ENCODE measurements at places on chromosomes 4 and X.

DNA sequence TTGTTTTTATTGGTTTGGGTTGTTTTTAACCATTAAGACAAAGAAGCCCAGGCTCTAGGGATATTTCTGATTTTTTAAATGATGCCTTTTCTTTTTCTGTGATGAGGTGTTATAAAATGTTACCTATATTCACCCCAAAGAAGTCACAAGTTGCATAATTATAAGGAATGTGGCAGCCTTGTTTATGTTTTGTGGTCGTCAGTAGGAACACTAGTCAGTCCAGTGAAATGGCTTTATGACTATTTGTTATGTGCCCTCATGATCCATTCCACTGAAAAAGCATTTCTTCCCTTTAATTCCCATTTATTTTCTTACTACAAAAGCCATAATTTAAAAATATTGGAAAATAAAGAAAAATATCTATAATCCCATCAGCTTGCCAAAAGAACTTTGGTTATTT, 34.4 kb downstream of the CC2D2A start:
- DNase-seq = no peak

- DNase-seq = no peak
Observed at GRCh38 chr4:141686879-141687278, 50.5 kb downstream of the IL15 start.

- no peak for DNase-seq
Observed at GRCh38 chrX:6067600-6067999, 161.1 kb downstream of the NLGN4X start.

DNA sequence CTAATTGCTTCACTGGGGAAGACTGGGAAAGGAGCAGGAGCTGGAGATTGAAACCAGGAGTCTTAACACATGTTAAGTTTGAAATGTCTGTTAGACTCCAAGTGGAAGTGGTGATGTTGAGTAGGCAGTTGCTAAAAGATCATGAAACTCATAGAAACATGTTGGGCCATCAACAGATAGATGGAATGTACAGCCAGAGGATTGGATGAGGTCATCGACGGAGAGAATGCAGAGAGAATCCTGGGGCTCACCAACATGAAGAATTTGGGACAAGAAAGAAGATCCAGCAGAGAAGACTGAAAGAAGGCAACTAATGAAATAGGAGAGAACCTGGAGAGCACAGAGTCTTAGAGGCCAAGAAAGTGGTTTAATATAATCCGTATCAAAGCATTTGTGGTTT, 19.4 kb upstream of the TSPAN5 start:
- DNase-seq = no peak

GRCh38 chr4:164571593-164572390, 182.1 kb upstream of the SMIM31 start:
- DNase-seq = no peak

DNA sequence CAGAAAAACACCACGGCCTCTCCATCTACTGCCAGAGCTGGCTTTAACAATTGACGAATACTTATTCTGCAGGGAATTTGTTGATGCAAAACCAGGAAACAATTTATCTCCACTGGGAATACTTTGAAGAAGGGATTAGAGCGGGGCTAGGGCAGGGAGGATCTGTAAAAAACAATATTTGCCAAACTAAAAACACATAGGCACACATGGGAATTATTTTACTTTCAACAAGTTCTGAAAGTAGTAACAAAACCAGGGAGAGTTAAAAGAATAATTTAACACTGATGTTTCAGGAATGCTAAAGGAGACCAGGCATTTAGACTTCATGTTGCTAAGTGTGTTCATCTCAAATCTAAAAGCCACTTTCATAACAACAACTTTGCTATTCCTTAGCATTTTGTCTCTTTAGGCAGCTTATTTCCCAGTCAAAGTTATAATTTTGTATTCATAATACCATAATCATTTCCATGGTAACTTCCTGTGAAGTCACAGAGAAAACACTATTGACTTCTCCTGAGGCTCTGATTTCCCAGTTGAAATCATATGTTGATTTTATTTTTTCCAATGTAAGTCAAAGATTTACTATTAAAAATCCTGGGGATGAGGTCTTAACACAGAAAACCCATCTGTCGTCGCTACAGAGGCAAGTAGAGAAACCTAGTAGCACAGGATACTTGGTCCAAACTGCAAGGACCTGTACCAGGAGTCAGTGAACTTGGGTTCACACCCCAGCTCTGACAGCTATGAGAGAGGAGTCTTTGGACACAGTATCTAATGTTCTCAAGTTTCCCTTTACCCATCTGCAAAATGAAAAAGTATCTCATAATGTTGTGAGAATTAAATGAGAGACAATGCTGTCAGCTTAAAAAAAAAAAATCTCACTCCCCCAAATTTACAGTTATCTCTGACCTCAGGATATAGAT, 69.3 kb downstream of the SH3RF1 start:
- DNase-seq = no peak

- peak; percentile 7 for DNase-seq
Observed at GRCh38 chr4:56757261-56757746, 64.2 kb downstream of the SPINK2 start.

DNA sequence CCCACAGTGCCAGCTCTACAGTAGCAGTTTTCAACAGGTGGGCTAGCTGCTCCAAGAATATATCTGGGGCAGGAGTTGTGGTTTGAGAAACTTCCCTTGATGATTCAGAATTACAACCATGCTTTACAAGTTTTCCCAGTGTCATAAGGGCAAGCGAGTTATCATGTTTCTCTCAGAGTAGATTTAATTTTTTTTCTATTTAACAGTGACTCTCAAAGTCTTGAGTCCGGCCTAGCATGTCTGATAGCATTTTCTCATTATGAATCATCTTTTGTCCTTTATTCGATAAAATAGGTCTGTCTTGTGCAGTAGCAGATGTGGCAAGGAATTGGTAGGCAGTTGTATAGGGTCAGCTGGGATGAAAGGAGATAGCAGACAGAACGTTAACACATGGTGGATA, 62.2 kb upstream of the SPANXD start:
- DNase-seq = no peak

DNA sequence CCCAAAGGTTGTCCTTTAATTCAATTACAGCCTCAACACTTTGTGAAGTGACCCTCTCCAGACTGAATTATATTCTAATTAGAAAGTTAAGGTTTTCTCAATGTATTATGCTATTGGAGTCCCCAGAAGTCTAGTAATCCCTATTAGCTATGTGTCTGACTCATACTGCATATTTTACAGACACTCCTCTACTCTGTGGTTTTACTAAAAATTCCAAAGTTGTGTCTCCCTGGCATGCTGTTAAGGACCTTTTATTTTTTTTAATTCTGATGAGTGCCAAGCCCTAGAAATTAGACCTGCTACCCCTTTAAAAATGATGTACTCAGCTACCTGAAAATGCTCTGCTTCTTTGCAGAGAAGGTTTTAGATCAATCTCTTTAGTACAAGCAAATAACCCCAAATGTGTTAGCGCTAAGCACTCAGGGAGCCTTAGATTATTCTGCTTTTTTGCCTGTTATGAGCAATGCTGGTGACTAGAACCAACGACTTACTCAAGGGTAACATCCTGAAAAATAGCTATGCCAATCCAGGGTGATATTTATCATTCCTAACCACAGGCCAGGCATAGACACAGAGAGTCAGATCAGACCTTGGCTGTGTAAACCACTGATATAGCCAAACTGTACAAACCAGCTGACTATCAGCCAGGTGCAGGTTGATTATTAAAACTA, 26.1 kb upstream of the CXCL13 start:
- DNase-seq = no peak

DNA sequence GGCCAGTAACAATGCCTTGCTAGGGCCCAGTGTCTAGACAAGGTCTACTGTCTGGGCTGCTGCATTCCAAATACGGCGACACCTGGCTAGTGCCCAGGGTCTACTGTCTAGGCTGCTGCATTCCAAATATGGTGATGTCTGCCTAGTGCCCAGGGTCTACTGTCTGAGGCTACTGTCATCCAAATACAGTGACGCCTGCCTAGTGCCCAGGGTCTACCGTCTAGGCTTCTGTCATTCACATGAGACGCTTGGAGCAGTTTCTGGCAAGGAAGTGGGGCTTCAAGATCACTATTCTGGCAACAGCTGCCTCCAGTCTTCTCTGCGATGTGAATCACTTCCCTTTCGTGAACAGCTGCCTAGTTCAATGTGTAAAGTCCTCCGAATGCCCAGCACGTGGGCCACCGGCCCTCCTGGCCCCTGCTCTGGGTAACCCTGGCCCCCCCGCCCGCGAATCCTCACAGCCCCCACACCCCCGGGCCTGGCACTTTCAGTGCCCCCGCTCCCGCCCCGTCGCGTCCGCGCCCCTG, 12.7 kb downstream of the ACOX3 start:
- DNase-seq = no peak

GRCh38 chr4:70992391-70992881, 1.0 kb upstream of the DCK start:
- DNase-seq = no peak

GRCh38 chrX:150405576-150405975, 42.5 kb downstream of the MAMLD1 start:
- DNase-seq = no peak

GRCh38 chrX:151183912-151184565, 7.7 kb downstream of the GPR50 start:
- no peak for DNase-seq

DNA sequence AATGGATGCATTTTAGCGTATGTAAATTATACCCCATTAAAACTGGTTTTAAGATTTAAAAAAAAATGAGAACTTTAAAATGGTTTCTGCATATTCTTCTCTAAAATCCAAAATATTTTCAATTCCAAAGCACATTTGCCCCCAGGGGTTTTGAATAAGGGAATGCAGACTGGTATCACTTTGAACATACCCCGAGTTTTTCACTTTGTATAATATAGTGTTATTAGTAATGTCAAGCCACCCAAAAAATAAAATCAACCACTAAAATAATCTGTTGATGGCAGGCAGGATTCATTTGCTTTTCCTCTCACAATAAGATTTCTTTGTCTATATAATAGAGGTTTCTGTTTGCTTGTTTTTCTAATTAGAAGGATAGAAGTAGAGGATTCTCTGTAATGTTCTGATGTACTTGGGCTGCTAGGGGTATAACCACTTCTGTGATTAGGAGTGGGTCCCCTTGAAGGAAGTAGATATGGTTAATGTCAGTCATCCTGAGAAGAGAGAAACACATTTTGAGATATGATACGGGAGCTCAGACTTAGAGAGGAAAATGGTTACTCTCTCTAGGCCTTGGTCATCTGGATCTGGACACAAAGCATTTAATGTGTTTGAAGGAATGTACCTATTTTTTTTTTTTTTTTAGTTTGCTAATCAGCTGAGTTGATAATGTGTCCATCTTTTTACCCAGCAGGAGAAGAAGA, 9.3 kb upstream of the LIN54 start:
- DNase-seq = no peak

DNA sequence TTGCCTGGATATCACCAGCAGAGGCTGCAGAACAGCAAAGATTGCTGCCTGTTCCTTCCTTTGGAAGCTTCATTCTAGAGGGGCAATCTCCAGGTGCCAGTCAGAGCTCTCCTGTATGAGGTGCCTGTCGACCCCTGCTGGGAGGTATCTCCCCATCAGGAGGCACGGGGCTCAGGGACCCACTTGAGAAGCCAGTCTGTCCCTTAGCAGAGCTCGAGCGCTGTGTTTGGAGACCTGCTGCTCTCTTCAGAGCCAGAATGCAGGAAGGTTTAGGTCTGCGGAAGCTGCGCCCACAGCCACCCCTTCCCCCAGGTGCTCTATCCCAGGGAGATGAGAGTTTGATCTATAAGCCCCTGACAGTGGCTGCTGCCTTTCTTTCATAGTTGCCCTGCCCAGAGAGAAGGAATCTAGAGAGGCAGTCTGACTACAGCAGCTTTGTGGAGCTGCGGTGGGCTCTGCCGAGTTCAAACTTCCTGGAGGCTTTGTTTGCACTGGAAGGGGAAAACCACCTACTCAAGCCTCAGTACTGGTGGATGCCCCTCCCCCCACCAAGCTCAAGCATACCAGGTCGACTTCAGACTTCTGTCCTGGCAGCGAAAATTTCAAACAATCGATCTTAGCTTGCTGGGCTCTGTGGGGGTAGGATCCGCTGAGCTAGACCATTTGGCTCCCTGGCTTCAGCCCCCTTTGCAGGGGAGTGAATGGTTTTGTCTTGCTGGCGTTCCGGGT, 57.9 kb downstream of the DKK2 start:
- DNase-seq = no peak

- DNase-seq = peak; percentile 40
Observed at GRCh38 chr4:242121-242848, 63.0 kb downstream of the ZNF732 start.

- no peak for DNase-seq
Observed at GRCh38 chr4:26074712-26075430, 160.9 kb downstream of the SMIM20 start.

GRCh38 chrX:42680666-42681065, 97.3 kb downstream of the PPP1R2C start:
- DNase-seq = no peak

DNA sequence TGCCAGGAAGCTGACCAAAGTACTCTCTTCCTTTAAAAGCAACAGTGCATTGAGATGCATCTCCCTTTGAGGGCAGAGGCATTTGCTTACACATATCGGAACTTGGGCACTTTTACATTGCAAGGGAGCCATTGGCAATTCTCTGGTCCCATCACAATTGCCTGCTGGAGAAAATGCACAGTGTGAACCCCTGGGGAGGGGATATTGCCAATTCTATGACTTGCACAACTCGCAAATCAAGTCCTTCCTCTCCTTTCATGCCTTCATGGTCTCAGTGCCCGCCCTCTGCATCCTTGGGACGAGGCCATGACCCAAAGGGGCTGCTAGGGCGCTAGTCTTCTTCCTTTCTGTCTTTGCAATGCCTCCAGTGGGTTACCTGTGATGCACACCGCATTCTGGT, 14.9 kb upstream of the PDZD4 start:
- DNase-seq = no peak

DNA sequence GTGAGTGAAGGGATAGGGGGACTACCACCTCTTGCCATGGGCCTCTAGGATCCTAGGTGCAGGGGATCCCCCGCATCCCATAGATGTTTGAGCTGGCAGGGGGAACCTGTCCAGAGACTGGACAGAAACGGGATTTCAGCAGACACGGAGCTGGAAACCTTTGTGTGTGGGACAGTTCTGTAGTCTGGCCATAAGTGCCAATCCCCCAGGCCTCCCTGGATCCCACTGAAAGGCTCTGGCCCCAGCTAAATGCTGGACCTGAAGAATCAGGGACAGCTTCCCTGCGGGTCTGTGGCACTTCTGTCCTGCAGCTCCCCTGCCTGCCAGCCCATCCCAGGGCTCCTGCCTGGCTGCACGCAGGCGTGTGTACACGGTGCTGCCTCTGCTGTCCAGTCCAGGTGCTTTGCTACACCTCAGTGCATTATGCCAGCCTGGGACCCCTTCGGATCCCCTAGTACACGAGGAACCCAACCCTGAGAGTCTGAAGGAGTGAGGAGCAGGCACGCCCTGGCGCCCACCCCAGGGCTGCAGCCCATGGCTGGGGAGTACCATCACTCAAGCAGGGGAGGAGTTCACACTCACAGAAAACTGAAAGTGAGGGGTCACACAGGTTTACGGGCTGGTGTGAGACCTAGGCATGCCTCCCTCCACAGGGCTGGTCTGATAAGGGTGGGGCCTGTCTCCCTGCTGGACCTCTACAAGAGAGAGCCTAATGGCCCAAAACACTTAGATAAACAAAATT, 703.0 kb downstream of the ARAP2 start:
- no peak for DNase-seq

GRCh38 chr4:62526671-62527070, 1326.5 kb downstream of the ADGRL3 start:
- no peak for DNase-seq

GRCh38 chrX:132412208-132412607, 76.6 kb downstream of the MBNL3 start:
- DNase-seq = no peak

GRCh38 chr4:10054571-10055041, 33.3 kb upstream of the SLC2A9 start:
- no peak for DNase-seq

Data from CD4-positive, alpha-beta T cell (primary cell).